Activated naive CD8-positive, alpha-beta T cell treated with anti-CD3 and anti-CD28 coated beads, Interleukin-2, amount 50 U/mL, for 16 hours (primary cell): ENCODE measurements at places on chromosomes 3 and 15.

DNA sequence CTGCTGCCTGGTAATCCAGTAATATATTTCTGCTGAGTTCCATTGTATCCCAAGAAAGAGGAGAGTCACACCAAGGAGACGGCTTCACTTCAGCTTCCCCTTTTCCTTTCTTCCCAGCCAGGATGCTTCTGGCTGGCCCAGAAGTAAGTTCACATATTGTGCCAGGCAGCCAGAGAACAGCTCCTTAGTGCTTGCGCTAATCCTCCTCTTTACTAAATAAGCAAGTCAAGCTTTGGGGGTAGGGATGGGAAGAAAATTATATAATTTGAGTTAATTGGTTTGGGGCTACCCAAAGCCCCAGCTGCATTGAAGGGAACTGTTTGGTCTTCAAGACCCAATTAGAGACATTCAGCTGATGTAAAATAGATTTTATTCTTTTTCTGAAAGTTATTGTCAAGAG lies 218.8 kb upstream of the HES1 start:
- no peak for DNase-seq

DNA sequence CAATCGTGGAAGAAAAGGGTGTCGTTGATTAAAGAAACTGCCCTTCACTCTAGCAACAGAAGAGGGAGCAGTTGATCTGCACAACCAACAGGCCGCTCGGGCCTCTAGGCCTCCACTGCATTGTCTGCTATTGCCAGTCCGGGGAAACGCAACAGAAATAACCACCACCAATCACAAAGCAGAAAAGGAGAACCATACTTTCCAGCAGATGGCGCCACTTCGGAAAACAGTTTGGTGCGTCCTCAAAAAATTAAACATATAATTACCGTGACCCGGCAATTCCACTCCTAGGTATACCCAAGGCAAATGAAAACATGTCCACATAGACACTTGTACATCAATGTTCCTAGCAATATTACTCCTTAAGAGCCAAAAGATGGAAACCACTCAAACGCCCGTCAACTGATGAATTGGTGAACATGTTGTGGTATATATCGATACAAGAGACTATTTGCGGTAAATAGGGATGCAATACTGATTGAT lies 154.1 kb downstream of the TJP1 start:
- DNase-seq: no peak

GRCh38 chr15:31399544-31400171 lies 73.0 kb downstream of the KLF13 start:
- DNase-seq: no peak

GRCh38 chr3:169104972-169105371 lies 558.5 kb downstream of the MECOM start:
- no peak for DNase-seq

DNA sequence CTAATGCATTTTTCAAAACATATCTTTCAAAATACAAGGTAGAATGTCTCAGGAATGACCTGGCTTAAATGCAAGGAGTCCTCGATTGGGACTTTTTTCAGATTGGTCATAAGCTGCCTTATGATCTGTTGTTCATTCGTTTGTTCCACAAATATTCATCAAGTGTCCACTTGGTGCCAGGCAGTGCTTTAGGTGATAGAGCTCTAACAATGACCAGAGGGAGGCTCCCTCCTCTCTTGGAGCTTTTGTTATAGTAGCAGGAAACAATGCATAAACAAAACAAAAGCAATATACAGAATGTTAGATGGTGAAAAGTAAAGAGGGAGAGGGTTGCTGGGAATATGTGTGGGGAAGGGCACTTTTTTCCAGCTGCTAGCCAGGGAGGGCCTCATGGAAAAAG lies 156.1 kb downstream of the MCTP2 start:
- no peak for DNase-seq

DNA sequence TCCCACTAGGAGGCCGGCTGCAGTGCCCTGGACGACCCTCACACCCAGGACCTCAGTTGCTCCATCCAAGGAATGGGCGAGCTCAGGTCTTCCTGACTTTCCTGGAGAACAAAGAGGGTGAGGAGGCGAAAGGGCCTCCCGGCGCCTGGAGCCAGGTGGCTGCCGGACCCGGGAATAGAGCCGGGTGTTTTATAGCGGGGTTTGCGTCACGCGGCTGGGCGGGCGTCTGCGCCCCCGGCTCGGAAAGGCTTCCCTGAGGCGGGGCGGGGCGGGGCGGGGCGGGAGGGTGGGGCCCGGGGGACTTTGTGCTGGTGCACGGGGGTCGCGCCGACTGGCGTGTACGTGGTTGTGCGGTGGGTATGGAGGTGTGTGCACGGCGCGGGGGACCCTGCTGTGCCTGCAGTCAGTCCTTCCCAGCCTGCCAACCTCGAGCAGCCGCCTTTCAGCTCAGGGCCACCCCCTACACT lies 4.6 kb upstream of the PRKCD start:
- no peak for DNase-seq
